ENCODE measurements at places on chromosomes 2 and 18. TPM values are rescaled to one million over a fixed set of nuclear protein-coding genes. Genes with fewer than 3 reads are reported as not detected.
A peak's percentile ranks its signal among the peaks of the same experiment; 100 is the strongest.

- DNase-seq = no peak
Measured at GRCh38 chr2:140164449-140164848, 1384.3 kb upstream of the NXPH2 start.

The CDH19 gene
- 0.33 TPM for polyA plus RNA-seq

GRCh38 chr2:17539611-17540092 lies 844 bp upstream of the VSNL1 start:
- DNase-seq = peak; percentile 26

GRCh38 chr2:127052771-127053691 lies 53.9 kb downstream of the BIN1 start:
- DNase-seq = no peak

The ADD2 gene
- 6.6 TPM for polyA plus RNA-seq

GRCh38 chr2:239313776-239314175 lies 87.0 kb downstream of the HDAC4 start:
- no peak for DNase-seq
